ENCODE measurements at places on chromosomes 5 and 9.

DNA sequence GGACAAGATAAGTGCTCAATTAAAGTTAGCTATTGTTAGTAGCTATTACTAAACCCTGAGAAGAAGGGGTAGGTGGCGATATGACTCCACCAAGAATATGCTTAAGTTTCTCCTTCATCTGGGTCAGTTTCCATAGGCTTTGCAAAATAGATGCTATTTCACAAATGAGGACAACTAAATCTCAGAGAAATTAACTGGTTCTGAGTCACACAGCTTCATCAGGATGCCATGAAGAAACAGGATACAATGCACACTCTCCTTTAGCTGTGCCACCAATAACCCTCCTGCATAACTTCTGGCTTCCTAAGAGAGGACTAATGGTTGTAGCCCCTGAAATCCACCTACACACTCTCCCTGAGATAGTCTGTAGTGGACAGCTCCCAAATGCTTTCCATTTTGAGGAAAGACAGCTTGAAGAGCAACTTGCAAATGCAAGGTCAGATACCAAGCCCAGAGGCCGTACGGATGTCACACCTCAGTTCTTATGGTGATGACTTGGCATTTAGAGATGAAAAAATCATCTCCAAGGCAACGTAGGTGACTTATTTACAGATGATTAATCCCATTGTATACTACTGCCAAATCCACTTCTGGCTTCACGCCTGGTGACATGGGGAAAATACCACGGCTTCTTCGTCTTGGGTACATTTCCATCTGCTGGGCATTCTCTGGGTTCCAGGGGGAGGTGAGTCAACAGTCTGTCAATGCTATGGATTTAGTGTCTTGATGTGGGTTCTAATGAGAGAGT lies 251.4 kb upstream of the IL12B start:
- peak; percentile 21 for DNase-seq

GRCh38 chr5:155905364-155905763 lies 421.6 kb upstream of the SGCD start:
- no peak for DNase-seq

- no peak for DNase-seq
Measured at GRCh38 chr5:91401175-91401574, 18.1 kb upstream of the ARRDC3 start.

GRCh38 chr9:127458921-127459320 lies 7.6 kb downstream of the LRSAM1 start:
- no peak for DNase-seq

GRCh38 chr9:126630458-126631237 lies 16.9 kb downstream of the LMX1B start:
- DNase-seq = no peak

DNA sequence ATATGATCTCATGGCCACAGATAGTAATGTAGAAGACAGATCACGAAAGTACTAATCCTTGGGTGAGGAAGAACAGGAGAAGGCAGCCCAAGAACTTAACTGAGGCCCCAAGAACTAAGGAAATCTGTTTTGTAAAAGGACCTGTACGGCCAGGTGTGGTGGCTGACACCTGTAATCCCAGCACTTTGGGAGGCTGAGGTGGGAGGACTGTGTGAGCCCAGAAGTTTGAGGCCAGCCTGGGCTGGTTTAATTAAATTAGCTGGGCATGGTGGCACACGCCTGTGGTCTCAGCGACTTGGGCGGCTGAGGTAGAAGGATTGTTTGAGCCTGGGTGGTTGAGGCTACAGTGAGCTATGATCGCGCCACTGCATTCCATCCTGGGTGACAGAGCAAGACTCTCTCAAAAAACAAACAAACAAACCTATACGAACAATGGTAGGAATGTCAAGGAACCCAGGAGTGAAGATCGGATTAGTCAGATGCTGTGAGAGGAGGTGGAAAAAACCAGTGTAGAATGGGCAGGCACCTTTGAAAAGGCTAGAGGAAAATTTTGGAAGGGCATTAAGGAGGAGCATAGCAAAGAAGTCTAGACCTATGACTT lies 283.8 kb upstream of the DMRT1 start:
- no peak for DNase-seq

DNA sequence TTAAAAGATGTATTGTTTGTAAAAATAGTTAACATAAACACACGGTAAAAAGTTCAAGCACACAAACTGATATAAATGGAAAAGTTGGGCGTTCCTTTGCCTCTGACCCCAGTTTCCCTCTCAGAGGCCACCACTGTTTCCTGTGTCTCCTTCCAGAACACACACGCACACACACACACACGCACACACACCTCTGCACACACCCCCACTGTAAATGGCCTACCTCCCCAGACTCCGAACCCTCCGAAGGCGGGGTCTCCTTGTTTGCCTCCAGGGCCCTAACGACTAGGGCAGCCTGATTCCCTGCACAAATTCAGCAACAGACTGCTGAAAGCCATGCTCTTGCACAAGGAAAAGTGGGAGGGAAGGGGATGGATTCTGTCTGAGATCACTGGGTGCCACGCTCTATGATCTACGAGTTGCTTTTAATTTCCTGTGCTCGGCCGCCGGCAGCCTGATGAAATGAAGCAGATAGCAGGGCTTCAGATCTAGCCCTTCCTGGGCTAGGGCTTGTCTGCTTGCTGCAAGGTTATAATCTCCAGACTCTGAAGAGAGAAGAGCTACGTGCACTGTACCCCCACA lies 184.0 kb upstream of the IL12B start:
- DNase-seq = no peak

DNA sequence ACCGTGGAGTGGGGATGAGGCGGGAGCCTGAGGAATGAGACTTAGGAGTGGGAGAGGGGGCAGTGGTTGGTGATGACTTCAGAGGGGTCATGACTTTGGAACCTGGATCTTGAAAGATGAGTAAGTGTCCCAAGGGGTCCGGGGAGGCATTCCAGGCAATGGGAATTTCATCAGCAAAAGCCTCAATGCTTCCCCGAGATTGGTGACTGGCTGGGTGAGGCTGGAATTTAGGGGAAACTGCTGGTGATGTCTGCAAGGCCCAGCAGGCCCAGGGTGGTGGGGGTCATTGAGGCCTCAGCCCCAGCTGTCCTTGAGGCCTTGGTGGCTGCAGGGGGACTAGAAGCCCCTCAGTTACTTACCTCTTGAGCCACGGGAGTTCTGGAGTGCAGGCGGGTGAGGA lies 7.5 kb downstream of the NDST1 start:
- no peak for DNase-seq

- no peak for DNase-seq
Measured at GRCh38 chr5:100852988-100853449, 50.1 kb downstream of the ST8SIA4 start.

DNA sequence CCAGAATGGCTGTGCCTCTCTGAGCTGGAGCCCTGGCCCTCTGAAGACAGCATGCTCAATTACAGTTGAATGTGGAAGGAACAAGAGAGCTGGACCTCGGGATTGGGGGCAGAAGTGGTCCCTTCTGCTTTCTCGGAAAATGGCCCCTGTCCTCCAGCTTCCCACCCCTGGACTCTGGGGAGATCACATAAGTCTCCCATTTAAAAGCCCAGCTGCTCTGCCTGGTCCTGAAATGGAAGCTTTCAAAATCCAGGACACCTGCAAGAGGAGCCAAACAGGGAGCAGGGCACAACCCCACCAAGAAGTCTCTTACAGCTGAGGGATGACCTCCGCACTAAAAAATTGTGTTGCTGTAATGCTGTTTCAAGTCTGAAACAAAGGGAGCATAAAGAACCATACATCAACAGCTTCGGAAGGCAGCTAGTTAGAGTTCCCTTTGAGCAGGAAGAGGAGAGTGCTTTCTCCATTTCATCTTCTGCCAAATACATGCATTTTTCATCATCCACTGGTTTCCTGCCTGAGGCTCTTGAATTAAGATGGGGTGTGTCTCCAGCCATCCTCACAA lies 48.2 kb downstream of the TGFBI start:
- no peak for DNase-seq

Data from NCI-H2081 (cell line).